ENCODE measurements at places on chromosomes 16 and 17. TPM values are rescaled to one million over a fixed set of nuclear protein-coding genes. Genes with fewer than 3 reads are reported as not detected.

The KRTAP4-6 gene
- not detected for total RNA-seq

The KRTAP1-1 gene
- total RNA-seq, result not detected

The UNC119 gene
- total RNA-seq, result 26.1 TPM

The WNK4 gene
- total RNA-seq, result 1.5 TPM

The MSLN gene
- 0.17 TPM for total RNA-seq

The USP43 gene
- 0.09 TPM for total RNA-seq

The EFCAB5 gene
- 0.34 TPM for total RNA-seq

The CMTM2 gene
- not detected for total RNA-seq

The PRSS21 gene
- total RNA-seq, result 0.65 TPM

The TPPP3 gene
- 0.11 TPM for total RNA-seq

The PPP1R1B gene
- total RNA-seq, result not detected

The AANAT gene
- total RNA-seq, result 0.09 TPM

The TEKT1 gene
- total RNA-seq, result 0.11 TPM

The PRAC2 gene
- not detected for total RNA-seq

The CCDC102A gene
- total RNA-seq, result 8.0 TPM

The TLCD3A gene
- 13.4 TPM for total RNA-seq

The KATNB1 gene
- 32.6 TPM for total RNA-seq

The KCNJ16 gene
- total RNA-seq, result not detected

The SRCIN1 gene
- total RNA-seq, result under 0.01 TPM

The TMEM100 gene
- total RNA-seq, result 4.8 TPM

The KCNJ18 gene
- total RNA-seq, result not detected

The CCL2 gene
- total RNA-seq, result 53.9 TPM

Data from dermis lymphatic vessel endothelial cell (primary cell).